Upper lobe of left lung (tissue), 6 donors: ENCODE measurements at places on chromosomes 11 and 22. TPM values are rescaled to one million over a fixed set of nuclear protein-coding genes. Genes with fewer than 3 reads are reported as not detected.

GRCh38 chr11:73399159-73399590 lies 23.0 kb downstream of the RELT start:
- no peak for DNase-seq

Gene C22orf42
- total RNA-seq = not detected

GRCh38 chr11:19670030-19670791 lies 42.4 kb upstream of the NAV2 start:
- DNase-seq = no peak

DNA sequence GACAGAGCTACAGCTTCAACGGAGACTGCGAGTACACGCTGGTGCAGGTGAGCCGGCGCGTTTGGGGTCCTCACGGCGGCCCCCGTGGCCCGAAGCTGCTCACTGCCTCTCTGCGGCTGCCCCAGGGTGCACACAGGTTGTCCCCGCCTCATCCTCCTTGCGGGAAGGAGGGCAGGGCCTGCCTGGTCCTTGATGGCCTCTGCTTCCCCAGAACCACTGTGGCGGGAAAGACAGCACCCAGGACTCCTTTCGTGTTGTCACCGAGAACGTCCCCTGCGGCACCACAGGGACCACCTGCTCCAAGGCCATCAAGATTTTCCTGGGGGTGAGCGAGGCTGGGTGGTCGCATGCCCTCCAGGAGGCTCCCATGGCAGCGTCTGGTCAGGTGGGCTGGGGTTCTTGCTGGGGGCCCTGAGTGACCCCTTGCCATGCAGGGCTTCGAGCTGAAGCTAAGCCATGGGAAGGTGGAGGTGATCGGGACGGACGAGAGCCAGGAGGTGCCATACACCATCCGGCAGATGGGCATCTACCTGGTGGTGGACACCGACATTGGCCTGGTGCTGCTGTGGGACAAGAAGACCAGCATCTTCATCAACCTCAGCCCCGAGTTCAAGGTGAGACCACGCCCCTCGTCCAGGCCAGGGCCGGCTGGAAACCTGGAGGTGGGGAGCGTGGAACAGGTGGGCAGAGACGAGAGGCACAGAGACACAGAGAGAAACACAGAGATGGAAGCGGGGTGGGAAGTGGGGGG lies 19.4 kb downstream of the MUC5AC start:
- DNase-seq = no peak

Gene DRD2
- total RNA-seq = not detected

Gene HOATZ
- 9.5 TPM for total RNA-seq

Gene GAS2L1
- 29.2 TPM for total RNA-seq

Gene HTR3A
- total RNA-seq = not detected

DNA sequence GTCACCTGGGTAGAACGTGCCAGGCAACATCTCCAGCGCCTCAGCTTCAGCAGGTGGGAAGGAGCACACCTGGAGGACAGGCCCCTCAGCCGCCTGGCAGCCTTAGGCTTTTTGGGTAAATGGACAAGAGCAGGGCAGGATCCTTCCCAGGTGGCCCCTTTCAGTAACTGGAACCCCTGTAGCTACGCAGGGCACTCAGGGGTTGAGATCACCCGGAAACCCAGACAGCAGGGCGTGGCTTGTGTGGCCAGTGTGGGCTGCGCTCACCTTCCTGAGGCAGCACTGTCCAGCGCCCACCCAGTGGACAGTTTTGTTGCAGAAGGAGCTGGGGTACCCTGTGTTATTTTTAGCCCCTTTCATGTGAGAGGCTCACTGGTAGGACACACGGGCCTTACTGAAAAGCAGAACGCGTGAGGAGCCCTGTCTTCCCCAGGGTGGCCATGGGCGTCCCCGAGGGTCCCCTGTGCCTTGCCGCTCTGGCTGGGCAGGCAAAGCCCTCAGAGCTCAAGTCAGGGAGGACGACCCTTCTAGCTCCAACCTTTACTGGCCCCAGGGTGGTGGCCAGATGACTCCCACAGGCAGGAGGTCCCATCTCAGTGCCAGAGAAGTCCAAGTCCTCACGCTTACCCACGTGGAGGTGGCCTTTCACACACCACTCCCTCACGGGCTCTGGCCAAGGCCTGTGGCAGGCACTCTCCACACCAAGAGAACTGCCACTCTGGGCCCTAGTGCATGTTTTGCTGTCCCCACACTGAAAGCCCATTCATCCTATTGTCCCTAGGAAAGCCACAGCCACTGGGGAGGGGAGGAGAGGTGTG lies 75.8 kb downstream of the CTTN start:
- DNase-seq = no peak

GRCh38 chr11:76282811-76283595 lies 76.7 kb upstream of the WNT11 start:
- DNase-seq = no peak

GRCh38 chr11:79507706-79508105 lies 66.9 kb upstream of the TENM4 start:
- DNase-seq = no peak

DNA sequence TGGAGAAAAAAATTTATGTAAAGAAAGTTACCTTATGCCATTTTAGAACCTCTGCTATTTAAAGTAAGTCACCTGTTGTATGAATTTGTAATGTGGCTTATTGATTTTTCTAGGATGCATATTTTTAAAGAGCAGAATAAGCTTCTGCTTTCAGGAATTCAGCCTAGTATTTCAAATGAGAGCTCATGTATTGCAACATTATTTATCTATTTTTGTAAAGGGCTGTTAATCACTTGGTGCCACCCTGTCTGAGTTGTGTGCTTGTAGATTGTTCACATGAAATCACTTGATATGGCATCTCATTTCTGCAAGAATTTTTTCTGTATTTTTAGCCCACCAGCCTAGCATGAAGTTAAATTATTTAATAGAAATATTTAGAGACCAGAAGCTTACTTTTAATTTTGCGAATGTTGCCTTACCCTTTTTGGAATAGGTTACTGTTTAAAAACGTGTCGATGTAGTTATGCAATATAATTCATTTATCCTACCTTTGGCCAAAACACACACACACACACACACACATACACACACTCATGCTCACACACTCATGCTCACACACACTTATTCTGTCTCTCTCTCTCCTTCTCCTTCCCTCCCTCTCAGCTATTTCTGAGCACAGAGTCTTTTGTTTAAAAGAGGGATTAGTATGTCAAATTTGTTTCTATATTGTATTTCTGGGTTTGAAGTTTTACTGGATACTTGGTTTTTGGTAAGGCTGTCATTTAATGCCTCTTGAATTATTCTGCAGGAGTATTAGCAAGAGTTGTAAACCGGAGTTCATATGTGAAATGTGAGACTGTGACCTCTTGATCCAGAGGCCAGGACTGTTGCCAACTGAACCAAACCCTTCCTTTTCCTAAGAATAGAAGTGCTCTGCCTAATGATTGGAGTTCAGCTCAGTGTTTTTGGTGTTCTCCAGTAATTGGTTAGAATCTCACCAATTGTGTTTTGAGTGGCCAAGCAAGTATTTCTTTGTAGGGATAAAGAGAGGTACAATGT lies 34.4 kb downstream of the YAP1 start:
- no peak for DNase-seq

Gene MSANTD4
- total RNA-seq = 16.9 TPM

Gene CASP5
- 2.9 TPM for total RNA-seq

Gene VPREB1
- not detected for total RNA-seq

DNA sequence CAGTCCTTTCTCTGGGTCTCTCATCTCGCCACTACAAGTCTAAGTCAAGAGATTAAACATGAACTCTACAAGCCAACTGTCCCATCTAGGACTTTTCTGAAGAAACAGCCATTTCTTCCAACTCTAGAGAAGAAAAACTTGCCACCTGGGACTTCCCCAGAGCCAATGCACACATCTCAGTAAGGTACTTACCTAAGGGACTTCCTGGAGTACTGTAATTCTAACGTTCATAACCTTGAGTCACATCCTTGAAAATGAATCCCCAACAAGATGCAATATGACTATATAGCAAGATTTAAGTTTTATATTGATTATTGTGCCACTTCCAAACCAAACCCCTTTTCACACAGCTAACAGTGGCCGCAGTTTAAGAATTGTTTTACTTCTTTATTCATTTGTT lies 11.9 kb upstream of the ISX start:
- DNase-seq = no peak

DNA sequence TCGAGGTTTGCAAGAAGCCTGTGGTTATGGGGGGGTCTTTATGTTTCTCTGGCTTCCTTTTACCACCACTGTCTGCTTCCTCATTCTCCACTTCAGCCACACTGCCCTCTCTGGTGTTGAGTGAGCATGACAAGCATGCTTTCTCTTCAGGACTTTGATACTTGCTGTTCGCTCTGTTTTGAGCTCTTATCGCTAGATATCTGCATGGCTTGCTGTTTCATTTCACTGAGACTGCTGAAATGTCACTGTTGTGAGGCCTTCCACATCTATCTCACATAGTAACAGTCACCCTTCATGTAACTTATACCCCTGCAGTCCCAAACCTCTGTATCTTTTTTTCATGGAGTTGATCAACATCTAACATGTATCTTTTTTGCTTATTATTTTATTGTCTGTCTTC lies 59.8 kb downstream of the TMEM135 start:
- no peak for DNase-seq

DNA sequence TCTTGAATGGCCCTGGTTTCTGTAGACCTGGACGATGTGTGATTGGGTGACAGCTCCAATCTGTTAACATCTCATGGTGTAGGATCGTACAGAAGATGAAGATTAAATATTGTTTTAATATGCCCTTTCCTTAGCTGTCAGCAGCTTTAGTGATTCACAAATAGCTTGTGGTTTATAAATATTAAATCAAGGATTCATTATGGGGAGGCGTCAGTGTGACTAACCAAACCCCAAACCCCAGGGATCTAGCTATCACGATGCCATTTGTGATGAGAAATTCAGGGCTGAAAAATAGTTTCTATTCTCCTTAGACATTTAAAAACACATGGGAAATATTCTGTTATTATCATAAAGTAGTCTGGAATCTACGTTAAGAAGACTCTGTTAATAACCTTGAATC lies 73.4 kb downstream of the NCAM1 start:
- DNase-seq = no peak

- no peak for DNase-seq
Observed at GRCh38 chr11:90438069-90438468, 215.2 kb upstream of the CHORDC1 start.

Gene PANX3
- not detected for total RNA-seq

GRCh38 chr11:124278261-124278660 lies 22.1 kb downstream of the OR8G5 start:
- no peak for DNase-seq

Gene PRR5L
- total RNA-seq = 18.9 TPM

Gene OR8D4
- total RNA-seq = not detected

- no peak for DNase-seq
Observed at GRCh38 chr11:76062733-76063132, 143.6 kb downstream of the WNT11 start.

Gene LRRC32
- 43.0 TPM for total RNA-seq

DNA sequence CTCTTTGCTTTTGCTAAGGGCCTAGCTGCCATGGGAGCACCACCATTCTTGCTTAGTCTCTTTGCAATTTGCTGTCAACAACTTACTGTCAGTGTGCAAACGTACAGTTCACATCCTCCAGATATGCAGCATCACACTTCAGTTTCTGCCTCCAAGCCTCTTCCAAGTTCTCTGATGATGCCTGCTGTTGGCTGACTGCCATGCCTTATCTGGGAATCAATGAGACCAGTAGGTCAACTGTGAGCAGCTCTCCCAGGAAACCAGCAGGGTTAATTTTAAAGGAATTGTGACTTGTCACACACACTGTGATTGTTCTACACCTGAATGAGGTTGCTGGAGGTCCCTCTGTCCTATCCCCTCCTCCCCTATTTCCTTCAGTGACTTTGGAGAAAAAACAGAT lies 56.0 kb downstream of the COPB1 start:
- DNase-seq = no peak

DNA sequence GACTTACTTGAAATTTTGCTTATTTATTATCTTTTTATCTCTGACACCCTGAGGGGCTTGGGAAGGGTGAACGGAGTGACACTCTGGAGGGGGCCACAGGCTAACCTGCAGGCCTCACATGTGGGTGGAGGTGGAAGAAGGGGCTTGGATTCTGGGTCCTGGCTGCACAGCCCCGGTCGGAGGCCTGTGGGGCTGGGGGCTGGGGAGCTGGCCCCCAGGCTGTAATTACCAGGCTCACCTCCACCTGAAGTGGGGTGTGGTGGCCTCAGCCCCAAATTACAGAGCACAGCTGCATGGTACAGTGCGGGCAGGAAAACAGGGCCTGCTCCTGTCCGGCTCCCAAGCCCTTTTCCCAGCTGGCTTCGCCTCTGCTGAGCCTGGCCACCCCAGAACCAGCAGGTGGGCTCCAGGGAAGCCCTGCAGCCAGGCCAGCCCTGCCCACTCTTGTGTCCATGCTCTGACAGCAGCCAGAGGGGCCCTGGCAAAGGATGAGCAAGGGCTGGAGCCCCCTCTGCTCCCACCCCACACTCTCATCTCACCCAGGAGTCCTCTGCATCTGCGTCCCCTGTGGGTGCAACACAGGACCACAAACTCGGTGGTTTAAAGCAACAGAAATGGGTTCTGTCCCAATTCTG lies 48.0 kb downstream of the IGF2 start:
- peak; percentile 60 for DNase-seq

DNA sequence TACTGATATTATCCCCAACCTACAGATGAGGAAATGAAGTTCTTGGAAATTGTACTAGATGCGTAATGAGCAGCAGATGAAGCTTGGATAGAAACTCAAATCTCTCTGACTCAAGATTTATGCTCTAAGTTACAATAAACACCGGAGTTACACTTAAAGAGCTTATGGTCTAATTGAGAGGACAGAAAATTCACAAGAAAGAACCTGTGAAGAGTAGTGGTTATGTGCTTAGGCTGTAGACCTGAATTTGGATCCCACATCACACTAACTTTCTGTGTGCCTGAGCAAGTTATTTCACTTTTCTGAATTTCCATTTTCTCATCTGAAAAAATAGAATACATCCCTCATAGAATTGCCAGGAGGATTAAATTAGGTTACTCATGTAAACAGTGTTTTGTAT lies 58.5 kb downstream of the FLI1 start:
- no peak for DNase-seq

Gene P2RX6
- 22.0 TPM for total RNA-seq

GRCh38 chr11:118842369-118842768 lies 41.3 kb upstream of the CXCR5 start:
- DNase-seq = no peak

Gene NAP1L4
- 123 TPM for total RNA-seq

Gene CCDC88B
- total RNA-seq = 34.0 TPM

DNA sequence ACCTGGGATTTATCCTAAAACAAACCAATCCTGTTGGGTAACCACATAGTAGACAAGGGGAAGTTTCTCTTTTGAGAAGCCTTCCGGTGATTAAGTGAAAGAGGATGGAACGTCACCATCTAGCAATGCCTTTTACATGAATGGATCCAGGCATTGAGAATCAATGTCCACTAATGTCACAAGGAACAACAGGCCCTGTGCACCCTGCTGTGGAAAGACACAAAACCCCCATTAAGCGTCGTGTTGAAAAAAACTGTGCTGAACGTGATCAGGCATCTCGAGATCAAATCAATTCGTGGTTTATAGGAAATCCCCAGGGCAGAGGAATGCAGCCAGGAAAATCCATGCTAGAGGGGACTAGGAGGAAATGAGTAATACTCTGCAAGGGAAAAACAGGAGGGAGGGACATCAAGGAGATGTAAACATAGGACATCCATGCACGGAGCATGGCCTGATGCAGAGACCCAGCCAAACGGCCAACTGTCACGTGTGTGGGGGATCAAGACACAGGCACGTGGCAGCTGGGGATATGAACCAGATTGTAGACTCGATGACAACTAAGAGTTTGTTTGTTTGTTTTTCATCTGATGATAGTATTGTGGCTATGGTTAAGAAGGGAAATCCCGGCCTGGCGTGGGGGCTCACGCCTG lies 38.6 kb upstream of the CARS1 start:
- DNase-seq = no peak
